DMS 273 treated with DMSO at 0.1 percent for 48 hours (cell line): ENCODE measurements at places on chromosomes 1 and 21.

GRCh38 chr1:178934546-178934945 is 63.7 kb upstream of the ANGPTL1 start:
- no peak for DNase-seq

- DNase-seq: no peak
Measured at GRCh38 chr1:54989968-54990810, 8.5 kb upstream of the BSND start.

DNA sequence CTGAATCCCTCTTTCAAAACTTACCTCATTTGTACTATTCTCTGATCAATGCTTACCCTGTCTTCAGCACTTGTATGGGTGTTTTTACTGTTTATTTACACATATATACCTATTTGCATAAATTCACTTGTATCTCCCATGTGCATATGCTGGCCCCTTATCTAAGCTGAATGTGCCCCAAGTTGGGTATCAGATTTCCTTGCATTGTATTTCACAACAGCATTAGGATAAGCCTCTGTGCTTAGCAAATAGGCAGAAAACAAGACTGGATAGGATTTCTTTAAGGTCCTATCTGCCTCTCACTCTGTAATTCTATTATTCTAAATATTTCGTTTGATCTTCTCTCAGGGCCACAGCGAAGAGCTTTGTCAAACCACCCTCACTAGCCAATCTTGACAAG is 45.9 kb upstream of the IPO9 start:
- no peak for DNase-seq

DNA sequence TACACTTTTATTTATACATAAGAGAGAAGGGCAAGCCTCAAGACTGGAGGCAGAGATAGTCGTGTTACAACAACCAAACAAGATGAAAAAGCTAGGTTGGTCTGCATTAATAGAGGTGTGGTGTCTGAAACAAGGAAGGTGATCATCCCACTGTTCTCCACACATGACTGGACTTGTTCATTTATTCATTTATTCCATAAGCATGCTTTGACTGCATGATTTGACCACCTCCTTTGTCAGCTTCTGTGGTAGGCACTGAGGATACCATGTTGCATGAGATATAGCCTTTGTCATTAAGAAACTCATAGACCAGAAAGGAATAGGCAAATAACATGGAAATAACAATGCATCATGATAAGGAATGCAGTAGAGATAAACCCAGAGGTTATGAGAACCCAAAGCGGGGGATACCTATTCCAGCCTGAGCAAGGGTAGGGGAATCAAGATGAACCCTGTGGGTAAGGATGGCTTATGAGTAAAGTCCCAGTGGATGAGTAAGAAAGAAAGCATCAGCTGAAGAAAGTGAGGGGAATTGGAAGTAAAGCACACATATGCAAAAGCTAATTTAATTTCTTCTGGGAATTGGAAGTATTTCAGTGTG is 173.7 kb upstream of the FGGY start:
- DNase-seq: no peak

DNA sequence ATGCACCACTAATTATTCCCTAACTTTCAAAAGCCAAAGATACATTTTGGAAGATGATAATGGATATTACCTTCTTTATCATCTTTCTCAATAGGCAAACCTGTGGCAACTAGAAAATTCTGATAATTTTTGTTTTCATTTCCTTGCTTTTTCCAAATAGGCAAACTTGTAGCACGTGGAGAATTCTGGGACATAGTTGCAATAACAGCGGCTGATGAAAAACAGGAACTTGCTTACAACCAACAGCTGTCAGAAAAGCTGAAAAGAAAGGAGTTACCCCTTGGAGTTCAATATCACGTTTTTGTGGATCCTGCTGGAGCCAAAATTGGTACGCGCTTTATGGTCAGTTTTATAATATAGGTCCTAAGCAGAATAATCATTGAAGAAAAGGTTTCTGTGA is 1.5 kb downstream of the FPGT start:
- no peak for DNase-seq

- DNase-seq: no peak
Measured at GRCh38 chr1:154848983-154849382, 21.1 kb downstream of the KCNN3 start.

DNA sequence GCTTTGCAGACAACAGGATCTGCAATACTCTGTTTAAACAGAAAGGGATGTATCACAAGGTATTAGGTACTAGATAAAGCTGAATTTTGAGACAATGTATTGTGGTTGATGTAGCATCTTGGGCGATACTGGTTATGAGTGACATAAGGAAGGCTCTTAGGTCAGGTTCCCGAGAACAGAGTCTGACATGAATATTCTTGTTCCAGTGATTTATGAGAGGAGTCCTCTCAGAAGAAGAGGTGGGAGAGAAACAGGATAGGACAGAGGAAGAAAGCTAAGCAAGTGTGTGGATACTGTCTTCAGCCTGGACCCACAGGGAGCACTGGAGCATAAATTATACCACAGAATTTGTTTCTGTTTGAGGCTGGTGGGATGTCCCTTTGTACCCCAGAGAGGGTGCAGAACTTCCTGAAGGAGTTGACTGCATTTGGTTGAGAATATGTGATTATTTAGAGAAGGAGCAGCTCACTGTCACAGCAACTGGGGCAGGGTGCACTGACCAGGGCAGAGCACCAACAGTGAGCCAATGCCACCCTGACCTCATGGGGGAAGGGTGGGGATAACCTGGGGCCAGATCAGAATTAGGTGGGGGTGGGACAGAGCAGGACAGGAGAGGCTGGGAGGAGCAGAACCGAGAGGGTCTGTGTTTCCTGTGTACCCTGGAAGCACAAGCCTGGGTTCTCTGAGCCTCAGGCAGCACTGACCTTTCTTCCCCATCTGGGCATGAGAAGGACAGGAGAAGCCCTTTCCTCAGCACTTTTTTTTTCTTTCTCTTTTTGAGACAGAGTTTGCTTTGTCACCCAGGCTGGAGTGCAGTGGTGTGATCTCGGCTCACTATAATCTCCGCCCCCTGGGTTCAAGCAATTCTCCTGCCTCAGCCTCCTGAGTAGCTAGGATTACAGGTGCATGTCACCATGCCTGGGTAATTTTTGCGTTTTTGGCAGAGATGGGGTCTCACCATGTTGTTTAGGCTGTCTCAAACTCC is 36.3 kb upstream of the SLC6A9 start:
- DNase-seq: no peak

DNA sequence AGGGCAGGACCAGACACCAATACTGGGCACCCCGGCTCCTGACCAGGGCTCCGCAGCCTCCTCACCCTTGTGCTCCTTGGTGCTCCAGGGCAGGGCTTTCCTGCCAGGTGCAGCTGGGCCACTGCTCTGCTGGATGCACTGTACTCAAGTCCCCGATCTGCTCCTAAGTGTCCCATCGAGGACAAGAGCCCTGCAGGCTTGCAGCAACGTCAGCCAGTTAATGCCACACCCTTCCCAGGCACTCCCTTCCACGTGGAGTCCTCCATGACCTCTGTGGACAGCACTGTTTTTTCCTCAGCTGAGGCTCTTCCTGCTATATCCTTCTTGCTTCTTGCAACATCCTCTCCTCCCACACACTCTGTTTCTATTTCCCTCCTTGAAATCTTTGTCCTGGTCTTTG is 94.0 kb upstream of the NGF start:
- no peak for DNase-seq

GRCh38 chr1:183301239-183301638 is 115.2 kb downstream of the LAMC2 start:
- no peak for DNase-seq

- DNase-seq: no peak
Measured at GRCh38 chr1:239819096-239819495, 272.6 kb upstream of the FMN2 start.

GRCh38 chr21:40120940-40121575 is 253.8 kb downstream of the PCP4 start:
- no peak for DNase-seq

GRCh38 chr1:6024376-6024775 is 21.3 kb upstream of the KCNAB2 start:
- DNase-seq: no peak

- no peak for DNase-seq
Measured at GRCh38 chr1:224368409-224368808, 11.7 kb downstream of the CNIH4 start.

GRCh38 chr1:63645317-63645716 is 52.1 kb downstream of the PGM1 start:
- no peak for DNase-seq

- no peak for DNase-seq
Measured at GRCh38 chr1:7343882-7344281, 427.2 kb upstream of the VAMP3 start.

GRCh38 chr1:119748040-119748439 is 20.7 kb downstream of the HMGCS2 start:
- DNase-seq: no peak

DNA sequence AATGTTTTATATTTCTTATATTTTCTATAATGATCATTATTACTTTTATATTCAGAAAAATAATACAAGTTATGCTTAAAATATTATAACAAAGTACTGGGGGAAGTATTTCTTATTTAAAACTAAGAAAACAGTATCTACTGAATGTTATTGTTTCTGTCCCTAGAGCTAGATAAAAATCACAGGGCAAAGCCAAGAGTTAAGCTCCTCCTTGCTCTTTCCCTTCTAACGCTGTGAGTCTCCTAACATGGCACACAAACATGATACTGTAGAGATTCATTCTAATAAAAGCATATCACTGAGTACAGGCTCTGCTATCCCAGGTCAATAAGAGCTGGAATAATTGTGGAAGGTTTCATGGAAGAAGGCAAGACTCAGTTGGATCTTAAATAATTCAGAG is 53.4 kb downstream of the PTPN14 start:
- DNase-seq: no peak

DNA sequence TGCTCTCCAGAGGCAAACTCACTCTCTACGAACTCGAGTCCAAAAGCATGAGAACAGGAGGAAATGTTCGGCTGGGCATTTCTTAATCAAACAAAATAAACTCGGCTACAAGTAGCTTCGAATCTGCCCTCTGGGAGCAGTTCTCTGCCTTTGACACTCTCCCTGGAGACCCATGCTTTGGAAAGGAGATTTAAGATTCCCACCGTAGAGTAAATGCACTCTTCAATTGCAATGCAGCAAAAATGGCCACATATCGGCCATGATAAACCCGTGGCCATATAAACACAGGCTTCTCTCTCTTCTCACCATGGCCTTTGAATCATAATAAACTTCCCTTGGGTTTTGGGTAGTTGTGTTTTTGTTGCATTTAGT is 215.4 kb downstream of the TOMM20 start:
- no peak for DNase-seq

DNA sequence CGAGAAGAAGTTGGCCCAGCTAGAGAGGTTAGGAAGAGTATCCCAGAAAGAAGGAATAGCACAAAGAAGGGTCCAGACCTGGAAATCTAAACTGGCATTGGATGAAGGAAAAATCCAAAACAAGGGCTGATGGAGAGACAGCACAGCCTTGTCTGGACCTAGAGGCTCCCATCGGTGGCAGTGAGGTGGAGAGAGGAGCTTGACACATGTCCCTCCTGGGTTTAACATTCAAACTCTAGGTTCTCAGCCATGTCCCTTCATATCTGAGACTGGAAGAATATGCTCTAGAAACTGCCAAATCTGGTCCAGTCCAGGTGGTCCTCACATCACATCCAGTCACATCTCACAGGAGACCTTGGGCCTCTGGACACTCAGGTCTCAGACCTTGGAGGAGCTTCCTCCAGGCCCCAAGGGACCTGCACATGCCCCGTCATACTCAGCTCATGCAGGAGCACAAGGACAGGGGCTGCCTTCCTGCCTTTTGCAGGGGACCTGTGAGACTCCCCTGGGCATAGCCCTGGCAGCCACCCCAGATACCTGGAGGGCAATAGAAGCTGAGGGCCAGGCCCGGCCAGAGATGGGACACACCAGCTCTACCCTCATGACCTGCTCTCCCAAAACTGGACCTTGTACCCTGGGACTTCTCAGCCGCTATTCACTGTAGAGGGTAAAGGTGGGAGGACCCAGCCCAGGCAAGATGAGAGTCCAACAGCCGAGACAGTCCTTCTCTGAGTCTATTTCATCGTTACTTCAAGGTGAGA is 7.5 kb downstream of the TMEM125 start:
- no peak for DNase-seq

DNA sequence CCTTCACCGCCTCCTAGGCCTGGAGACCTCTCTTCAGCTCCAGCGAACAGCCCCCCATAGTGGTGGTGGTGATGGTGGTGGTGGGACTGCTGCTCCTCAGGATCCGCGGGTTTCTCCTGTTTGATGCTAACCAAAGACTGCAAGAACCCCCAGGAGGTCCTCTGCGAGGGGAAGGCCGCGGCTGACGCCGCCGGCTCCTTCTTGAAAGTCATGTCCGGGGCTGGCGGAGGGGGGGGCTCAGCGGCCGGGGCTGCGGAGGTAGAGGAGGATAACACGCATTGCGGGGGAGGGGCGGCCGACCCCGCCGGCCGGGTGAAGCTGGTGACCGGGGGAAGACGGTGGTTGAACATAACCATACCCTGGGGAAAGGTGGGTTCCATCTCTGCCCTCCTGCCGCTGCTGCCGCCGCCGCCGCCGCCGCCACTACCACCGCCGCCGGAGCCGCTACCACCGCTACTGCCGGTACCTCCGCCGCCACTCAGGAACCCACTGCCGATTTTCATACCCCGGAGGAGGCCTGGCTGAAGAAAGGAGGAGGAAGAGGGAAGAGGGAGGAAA is 554 bp downstream of the ZNF281 start:
- DNase-seq: no peak

GRCh38 chr21:40752125-40752524 is 94.8 kb downstream of the DSCAM start:
- no peak for DNase-seq

GRCh38 chr1:180533266-180533987 is 25.3 kb upstream of the OVAAL start:
- peak; percentile 9 for DNase-seq

DNA sequence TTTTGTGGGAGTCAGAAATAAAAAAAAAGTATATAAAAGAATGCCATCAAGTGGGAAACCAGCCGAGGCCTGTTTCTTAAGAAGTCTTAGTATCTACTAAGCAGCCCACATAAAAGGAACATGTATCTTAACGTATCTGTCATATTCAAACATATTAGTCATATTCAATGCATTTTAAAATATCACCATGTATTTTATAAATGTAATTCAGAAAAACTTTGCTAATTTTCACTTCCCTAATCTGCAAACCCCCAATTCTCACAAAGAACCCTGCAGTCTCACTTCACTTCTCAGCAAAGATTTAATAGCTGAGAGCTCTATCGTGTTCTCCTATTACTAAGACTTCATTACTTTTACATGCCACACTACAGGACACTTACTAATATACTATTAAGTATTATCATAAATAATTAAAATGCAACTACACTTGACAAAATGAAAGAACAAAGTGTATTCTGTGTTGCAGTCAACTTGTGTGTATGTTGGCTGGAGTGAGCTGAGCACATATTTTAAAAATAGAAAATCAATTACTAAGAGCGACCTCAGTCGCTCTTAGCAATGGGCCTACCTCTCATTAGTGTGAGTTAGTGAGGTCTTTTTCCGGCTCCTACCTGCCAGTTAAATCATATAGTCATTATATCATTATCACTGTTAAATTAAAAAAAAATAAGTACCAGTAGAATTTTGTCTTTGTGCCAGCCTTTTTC is 484.3 kb downstream of the LMO4 start:
- DNase-seq: no peak

GRCh38 chr1:223726380-223727001 is 14.2 kb downstream of the CAPN2 start:
- no peak for DNase-seq

GRCh38 chr1:102872526-102872925 is 235.8 kb downstream of the COL11A1 start:
- DNase-seq: no peak

- no peak for DNase-seq
Measured at GRCh38 chr1:58412071-58412580, 134.4 kb downstream of the OMA1 start.

- DNase-seq: no peak
Measured at GRCh38 chr1:2448098-2448445, 28.0 kb upstream of the PLCH2 start.
